ENCODE measurements at places on chromosomes 5 and 9.

DNA sequence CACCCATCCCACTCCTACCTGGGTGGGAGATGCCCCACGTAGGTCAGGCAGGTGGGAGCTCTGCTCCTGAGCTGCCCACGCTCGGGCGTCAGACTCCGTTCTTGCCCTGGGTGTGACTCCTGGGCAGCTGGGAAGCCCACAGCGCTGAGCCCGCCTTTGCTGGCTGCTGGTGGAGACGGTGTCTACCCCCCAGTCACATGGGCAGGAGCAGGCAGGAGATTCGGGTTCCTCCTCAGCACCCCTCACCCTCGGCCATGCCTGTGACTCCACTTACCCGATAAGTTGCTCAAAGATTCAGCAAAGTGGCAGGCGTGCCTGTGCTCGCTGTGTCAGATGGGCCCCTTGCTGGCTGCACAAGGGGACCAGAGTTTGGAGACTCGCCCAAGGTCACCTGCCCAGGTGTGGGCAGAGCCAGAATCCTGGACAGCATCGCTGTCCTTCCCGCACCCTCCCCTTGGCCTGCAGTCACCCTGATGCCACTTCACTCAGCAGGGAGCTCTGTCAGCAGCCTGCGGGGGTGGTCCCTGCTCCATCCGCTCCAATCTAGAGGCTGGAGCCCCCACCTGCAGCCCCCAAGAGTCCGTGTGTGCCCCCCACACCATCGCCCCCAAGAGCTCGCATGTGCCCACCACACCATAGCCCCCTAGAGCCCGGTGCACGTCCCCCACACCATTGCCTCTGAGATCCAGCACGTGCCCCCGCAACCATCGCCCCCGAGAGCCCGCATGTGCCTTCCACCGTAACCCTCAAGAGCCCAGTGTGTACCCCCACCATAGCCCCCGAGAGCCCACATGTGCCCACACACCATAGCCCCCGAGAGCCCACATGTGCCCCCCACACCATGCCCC lies 4.2 kb downstream of the LCN1 start:
- no peak for DNase-seq

GRCh38 chr5:167049043-167049663 lies 1242.3 kb upstream of the WWC1 start:
- DNase-seq = no peak

- DNase-seq = no peak
These were observed 4.5 kb downstream of the LSM11 start for GRCh38 chr5:157747766-157748700.

- no peak for DNase-seq
These were observed 151.6 kb downstream of the DENND1A start for GRCh38 chr9:123778232-123778902.

GRCh38 chr5:180121826-180122413 lies 50.4 kb upstream of the RNF130 start:
- DNase-seq = no peak

DNA sequence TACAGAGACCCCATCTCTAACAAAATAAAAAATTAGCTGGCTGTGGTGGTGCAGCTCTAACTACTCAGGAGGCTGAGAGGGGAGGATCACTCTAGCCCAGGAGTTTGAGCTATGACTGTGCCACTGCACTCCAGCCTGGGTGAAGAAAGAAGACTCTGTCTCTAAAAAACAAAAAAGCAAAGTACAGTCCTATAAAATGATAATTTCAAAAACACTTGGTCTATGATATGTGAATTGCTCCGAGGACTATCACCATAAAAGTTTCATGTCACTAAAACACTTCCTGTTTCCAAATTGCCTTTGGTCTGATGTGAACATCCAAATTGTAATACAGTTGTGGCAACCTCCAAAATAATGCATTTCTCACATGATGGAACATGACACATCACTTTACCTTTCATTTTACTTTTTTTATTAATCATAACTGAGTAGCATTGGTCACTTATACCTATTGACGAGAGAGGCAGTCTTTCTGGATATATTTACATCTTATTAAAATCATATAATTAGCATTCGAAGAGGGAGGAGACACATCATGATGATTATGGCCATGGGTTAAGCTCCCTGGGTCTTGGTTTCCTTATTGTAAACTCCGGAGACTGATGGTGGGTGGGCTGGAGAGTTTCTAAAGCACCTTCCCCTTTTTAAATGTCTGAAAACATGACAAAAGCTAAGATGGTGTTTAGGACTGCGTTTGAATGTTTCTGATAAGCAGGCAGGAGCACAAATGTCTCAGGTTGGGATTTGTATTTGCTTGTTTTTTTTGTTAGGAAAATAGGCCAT lies 25.8 kb upstream of the CD180 start:
- DNase-seq = no peak

GRCh38 chr5:149938279-149938678 lies 6.3 kb downstream of the PDE6A start:
- DNase-seq = no peak

GRCh38 chr5:143887903-143888665 lies 76.1 kb downstream of the HMHB1 start:
- DNase-seq = no peak

DNA sequence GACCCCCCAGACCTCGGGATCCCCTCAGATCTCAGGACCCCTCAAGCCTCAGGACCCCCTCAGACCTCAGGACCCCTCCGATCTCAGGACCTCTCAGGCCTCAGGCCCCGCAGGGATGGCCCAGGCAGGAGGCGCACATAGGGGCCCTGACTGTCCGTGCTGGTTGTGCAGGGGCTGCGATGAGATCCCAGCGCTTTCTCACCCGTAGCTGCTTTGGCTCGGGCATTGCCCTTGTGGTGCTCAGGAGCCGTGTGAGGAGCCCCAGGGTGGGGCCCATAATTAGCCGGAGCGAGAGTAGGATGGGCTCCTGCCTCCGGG lies 680 bp upstream of the LPCAT1 start:
- no peak for DNase-seq

- DNase-seq = no peak
These were observed 125.8 kb upstream of the ZNF366 start for GRCh38 chr5:72633041-72633445.

DNA sequence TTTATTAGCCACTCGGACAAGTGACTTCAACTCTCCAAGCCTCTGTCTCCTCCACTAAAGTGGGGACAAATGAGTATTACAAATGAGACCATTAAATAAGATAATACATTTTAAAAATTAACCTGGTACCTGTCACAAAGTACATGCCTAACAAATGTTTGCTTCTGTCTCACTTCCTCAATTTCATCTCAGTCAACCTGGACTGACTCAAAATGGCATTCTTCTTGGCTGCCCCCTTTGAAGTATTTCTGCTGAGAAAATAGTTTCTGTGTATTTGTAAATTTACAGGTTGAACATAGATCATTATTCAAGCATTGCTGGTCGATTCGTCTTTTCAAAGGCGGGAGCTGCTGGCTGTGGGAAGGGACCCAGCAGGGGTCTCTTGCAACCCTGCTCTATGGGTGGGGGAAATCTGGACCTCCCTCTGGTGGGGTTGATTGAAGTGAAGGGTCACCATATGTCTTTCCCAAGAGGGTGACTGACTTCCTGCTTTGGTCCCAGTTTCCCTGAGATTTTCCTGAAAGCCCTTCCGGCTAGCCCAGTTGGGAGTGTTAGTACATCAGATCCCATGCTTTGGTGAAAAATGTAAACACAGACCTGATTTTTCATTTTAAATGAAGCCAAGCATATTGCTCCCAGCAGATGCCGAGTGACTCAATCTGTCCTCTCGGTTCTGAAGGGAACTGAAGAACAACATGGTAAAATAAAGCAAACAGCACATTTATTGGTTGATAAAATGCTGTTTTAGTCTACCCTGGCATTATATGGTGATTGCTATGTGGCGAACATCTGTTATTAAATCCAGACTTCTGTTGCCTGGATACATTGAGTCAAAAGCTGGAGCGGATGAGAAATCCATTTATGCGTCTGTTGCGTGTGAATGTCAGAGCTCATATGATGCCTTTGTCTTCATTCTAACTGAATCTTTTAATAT lies 73.0 kb downstream of the KCNIP1 start:
- no peak for DNase-seq

DNA sequence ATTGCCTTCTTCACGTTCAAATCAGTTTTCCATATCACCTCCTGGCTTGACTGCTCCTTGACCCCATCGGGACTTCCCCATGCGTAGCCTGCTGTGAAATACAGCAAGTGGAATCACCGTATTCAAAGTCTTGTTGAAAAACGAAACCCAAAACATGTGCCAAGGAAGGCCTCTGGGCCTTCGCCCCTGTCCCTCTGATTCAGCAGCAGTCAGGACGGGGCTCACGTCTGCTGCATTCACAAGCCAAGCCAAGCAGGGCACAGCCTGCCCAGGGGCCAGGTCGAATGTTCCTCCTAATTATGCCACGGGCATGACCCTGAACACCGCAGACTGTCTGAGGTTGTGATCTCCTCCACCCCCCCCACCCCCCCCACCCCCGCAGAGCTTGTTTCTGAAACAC lies 960 bp upstream of the CTNND2 start:
- no peak for DNase-seq

DNA sequence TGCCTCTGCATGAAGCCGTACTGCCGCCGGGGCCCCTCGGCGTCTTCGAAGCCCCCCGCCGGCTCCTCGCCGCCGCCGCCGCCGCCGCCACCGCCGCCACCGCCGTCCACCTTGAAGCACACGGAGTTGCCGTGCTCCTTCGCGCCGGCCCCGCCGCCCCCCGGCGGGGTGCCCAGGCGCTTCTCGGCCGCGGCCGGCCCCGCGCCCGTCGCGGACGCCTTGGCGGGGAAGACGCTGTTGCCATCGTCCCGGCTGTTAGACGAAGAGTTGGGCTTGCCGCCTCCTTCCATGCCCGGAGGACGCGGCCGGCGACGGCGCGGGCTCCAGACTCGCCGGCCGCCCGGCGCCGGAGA lies 400 bp downstream of the HCN1 start:
- no peak for DNase-seq

GRCh38 chr5:149853331-149853648 lies 91.3 kb downstream of the PDE6A start:
- DNase-seq = no peak

- no peak for DNase-seq
These were observed 51.4 kb upstream of the BNC2 start for GRCh38 chr9:16921855-16922254.

- DNase-seq = no peak
These were observed 24.5 kb upstream of the SEMA4D start for GRCh38 chr9:89522261-89522958.

DNA sequence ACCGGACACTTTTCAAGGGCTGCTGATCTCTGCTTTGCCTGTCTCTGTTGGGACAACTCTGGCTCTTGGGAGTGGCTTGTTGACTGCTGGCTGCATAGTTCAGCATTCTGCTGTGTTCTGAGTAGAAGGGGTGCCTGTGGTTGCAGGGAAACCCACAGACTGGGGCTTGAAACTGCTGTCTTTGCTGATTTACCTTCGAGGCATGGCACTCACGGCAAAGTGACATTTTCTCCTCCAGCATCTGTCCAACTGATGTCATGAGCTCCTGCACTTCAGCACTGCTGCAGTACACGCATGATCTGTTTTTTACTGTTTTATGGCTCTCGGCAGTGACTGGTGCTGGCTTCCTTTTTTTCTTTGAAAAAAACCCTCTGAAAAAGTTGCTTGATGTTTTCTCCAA lies 69.2 kb downstream of the SPATA31D1 start:
- DNase-seq = no peak

DNA sequence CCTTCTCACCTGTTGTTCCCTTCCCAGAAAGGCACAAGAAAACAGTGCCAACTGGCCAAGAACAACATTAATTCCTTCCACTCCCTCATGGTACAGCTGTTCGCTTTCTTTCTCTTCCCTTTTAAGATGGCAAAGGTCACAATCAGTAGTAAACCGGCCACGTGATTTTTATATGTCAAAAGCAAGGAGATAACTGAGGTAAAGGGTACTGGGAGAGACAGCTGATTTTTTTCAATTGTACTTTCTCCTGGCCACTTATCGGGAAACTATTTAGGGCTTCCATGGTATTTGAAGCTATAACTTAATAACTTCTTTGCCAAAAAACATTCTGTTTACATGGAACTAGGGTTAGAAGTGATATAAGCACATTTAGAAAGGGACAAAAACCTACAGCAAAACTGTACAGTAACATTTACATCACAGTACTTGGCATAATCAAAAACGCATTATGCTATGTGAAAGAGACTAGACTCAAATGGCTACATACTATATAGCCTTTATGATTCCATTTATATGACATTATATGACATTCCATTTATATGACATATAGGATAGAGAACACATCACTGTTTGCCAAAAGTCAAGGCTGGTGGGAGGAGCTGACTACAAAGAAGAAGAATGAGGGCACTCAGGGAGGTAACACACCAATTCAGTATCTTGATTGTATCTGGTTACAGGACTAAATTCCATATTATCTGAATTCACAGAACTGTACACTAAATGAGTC lies 24.8 kb downstream of the PLPP1 start:
- DNase-seq = no peak

- DNase-seq = no peak
These were observed 13.2 kb upstream of the ICE1 start for GRCh38 chr5:5409151-5409810.

DNA sequence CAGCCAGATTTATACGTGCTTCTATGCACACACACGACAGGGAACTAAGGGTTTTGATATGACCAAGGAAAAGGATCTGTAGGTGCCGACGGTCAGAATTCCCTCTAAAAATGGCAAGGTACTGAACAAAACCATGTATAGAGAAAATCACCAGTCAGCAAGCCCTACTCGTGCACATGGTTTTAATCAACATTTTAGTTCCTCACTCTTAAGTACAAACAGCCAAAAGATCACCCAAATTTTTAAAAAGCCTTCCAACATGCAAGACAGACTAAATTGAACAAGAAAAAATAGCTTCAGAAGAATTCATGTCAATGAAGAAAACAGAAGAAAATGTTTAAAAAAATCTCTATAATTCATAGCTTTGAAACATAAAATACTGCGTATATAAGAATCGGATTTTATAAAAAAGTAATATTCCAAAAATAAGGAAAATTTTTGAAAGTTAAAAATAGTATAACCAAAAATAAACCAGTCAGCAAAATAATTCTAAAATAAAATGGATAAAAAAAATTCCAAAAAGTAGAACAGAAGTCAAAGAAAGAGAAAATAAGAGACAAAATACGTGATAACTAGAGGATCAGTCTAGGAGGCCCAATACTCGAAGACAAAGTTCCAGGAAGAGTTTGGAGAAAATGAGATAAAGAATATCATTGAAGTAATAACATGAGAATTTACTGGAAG lies 43.0 kb upstream of the KCNV2 start:
- DNase-seq = no peak

GRCh38 chr5:32639943-32640342 lies 54.6 kb downstream of the SUB1 start:
- no peak for DNase-seq

GRCh38 chr5:148186248-148187003 lies 16.4 kb upstream of the SPINK6 start:
- no peak for DNase-seq

DNA sequence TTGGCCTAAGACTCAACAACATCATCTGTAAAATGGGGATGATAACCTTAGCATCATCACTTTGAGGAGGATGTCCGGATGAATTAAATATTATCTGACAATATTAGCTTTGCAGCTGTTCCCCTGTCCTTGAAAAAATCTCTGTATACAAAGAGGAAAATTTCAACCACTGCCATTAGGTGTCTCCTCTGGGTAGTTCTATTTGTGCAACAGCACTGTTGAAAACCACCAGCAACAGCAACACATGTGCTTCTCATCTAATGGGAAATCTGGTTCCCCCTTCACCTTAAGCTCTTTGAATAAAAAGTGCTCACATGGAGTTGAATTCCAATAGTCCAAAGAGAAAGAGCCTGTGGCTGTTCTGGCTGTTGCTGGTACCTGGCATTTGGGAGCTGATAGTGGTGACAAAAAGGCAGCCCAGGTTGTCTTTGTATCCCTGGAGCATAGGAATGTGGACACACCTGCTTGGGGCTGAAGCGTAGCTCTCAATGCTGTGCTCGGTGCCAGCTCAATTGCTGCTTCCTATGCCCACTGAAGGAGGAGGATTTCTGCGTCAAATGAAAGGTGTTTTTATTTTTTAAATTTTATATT lies 322.1 kb upstream of the MSX2 start:
- DNase-seq = no peak
